ENCODE measurements at places on chromosomes 5 and 9.
A peak's percentile ranks its signal among the peaks of the same experiment; 100 is the strongest.

DNA sequence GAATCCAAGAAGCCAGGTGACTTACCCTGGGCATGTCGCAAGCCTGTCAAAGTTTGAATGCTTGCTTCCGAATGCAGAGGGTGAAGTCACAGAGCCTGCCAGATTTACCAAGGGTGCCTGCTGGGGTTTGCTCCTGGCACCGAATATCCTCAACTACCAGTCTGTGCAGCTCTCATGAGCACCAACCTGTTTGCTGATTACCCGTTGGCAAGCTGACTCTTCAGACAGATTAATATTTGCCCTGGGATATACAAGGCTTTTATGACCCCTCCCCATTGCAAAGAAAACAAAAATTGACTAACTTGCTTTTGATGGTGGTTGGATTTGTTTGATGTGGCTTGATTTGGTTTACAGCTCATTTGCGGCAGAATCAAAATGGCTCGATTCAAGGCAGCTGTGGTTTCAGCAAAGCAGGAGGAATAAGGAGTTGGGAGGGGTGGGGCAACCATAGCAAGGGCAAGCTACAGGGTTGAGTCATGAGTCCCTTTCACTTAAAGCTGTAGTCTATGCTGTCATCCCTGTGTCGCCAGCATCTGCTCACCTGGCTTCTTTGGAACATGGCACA, 82.3 kb upstream of the AGXT2 start:
- DNase-seq, result peak; percentile 67

GRCh38 chr5:119926301-119926700, 296.9 kb downstream of the FAM170A start:
- DNase-seq, result no peak

- no peak for DNase-seq
These were observed 443.4 kb downstream of the ANXA1 start for GRCh38 chr9:73595036-73595545.

DNA sequence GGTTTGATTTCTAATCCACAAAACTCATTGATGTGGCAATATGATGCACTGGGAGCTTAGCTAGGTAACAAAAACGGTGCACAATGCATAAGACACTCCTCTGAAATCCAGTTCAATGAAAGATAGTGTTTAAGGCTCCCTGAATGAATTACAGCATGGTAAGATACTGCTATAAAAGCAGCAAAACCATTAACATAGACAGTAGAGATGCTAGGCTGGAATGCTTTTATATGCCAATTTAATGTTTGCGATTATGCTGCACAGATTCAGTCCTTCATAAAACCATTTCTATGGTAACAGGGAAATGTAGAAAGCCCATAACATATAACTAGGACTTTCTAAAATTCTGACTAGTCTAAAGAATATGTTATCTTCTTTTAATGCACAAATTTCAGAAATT, 180.8 kb upstream of the NUDT12 start:
- no peak for DNase-seq

- DNase-seq, result peak; percentile 88
These were observed 201.2 kb upstream of the GAS1 start for GRCh38 chr9:87148331-87149104.

DNA sequence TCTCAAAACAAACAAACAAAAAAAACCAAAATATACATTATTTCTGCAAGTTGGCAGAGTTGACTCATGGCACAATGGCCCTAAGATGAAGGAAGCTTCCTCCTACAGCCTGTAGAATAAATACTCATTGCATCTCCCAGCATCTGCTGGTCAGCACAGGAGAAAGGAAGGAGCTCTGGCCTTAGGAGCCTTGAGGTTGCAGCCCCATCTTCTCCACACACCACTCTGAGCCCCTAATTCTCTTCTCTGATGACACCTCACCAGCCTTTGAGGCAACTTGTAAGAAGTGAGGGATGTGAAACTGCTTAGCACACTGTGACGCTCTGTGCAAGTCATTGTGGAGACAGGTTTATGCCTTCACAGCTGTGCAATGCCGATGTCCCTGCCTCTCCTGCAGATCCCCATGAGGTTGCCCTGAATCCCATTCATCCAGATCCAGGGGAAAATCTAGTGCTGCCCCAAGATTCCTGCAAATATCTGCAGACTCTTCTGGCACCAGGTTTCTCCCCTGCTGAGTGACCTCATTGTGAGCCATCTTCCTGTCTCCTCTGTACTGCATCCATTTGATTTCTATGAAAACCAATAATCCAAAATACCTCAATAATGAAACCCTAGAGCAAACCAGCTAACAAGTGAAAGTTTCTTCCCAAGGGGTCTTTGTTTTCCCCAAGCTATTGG, 65.3 kb upstream of the TGFBR1 start:
- DNase-seq, result no peak

GRCh38 chr5:102888483-102888882, 133.4 kb downstream of the PAM start:
- DNase-seq, result no peak

DNA sequence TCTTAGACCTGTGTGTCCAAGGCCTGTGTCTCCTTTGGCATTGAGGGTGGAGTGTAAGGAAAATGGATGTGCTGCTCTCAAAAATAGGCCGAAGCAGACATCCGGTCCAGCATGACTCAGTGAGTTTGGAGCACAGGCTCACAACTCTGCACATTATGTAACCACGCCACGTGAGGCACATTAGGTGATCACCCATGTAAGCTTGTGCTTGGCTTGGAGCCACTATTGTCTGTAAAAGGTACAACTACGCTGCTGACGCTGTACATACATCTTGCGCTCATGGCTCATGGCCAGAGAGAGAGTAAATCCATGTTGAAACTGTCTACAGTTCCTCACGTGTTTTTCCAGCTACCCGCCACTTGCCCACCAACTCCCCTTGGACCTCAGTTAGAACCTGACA, 177.5 kb downstream of the PDE4D start:
- no peak for DNase-seq

- no peak for DNase-seq
These were observed 4.5 kb upstream of the NDST1 start for GRCh38 chr5:150503386-150503785.

Data from foreskin fibroblast (primary cell).